ENCODE measurements at places on chromosomes 12 and 14.

GRCh38 chr12:112354399-112354798, 27.8 kb downstream of the HECTD4 start:
- DNase-seq: no peak

GRCh38 chr12:124739953-124740561, 123.6 kb downstream of the SCARB1 start:
- no peak for DNase-seq

GRCh38 chr14:77018785-77019184, 9.7 kb downstream of the IRF2BPL start:
- DNase-seq: no peak

DNA sequence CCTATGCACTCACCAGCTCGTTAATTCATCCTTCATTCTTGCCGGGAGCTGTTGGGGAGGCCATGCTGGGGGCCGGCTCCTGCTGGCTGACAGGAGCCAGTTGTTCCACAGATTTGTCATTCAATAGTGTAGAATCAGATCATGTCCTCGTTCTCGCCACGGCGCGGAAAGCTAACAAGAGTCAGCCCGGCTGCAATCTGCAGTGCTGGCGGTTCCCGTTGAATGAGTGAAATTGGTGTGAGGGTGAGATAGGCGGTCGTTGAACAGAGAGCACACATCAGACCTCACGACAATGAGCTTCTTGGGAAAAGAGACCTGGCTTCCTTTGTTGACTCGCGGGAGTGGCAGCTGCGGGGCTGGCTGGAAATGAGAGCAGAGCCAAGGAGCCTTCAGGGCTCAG, 57.5 kb downstream of the KIF26A start:
- DNase-seq: no peak

All from NCI-H1930 (cell line).